ENCODE measurements at places on chromosomes 1 and 21.

DNA sequence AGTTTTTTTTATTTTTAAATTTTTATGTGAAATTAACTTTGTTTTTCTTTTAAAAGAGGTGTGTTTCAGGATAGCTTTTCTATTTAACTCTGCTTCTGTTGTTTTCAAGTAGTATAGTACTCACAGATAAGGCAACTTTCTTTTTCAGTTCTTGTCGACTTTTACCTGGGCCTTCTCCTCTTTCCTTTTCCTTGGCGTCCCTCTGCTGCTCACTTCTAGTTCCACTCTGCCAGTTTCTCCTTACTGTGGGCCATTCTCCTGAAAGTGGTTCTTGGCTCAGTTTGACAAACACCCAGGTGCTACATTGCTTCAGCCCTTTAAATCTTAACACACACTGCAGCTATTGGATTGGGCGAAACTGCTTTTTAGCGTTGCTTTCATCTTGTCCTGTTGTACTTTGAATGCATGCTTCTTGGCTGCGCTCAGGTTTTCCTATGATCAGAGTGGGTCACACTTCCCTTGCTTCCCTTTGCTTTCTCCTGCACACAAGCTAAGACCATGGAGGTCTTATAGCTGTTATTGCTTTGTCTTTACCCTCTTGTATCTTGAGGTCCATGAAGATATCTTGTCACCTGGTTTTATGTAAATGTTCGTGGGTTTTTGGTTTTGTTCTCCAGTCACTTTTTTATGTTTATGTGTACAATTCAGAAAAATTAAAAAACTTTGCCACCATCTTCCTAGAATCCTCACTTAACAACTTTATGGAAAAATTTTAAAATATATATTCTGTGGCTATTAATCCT is 21.6 kb downstream of the GABPA start:
- DNase-seq: no peak

- DNase-seq: peak; percentile 63
These were observed at the start of gene SUSD4 for GRCh38 chr1:223363856-223364684. Gene SUSD4, minus strand, starts transcription at chr1:223364176. Its CDS starts 751 bp downstream, at chr1:223363425.

DNA sequence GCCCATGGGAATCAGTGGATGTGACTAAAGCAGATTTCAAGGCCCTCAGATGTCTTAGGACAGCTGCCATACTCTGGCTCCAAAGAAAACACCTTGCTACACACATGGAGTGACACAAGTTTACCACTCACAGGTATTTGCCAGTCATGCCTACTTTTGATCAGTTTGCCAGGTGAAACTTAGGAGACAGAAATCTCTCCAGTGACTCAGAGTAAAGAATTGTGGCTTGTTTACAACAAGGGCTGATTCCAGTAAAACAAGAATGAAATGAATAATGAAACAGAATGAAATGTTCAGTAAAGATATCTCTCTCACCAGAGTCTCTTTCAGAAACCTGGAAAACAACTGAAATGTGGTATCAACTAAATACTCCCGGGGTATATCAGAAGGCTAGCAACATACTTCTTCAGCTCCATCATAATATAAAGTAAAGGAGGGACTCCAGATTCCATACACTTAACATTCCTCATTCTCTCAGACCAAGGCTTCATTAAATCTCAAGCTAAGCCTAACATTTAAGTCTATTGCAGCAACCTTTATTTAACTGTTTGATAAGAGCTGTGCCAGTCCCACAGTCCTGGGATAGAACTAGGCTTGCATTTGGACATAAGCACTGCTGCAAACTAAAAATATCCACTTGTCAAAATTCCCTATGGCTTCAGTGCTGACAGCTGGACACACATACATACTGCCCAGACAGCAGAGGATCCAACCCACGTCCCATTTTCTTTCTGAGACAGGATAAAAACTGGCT is 143.3 kb downstream of the SIPA1L2 start:
- no peak for DNase-seq

DNA sequence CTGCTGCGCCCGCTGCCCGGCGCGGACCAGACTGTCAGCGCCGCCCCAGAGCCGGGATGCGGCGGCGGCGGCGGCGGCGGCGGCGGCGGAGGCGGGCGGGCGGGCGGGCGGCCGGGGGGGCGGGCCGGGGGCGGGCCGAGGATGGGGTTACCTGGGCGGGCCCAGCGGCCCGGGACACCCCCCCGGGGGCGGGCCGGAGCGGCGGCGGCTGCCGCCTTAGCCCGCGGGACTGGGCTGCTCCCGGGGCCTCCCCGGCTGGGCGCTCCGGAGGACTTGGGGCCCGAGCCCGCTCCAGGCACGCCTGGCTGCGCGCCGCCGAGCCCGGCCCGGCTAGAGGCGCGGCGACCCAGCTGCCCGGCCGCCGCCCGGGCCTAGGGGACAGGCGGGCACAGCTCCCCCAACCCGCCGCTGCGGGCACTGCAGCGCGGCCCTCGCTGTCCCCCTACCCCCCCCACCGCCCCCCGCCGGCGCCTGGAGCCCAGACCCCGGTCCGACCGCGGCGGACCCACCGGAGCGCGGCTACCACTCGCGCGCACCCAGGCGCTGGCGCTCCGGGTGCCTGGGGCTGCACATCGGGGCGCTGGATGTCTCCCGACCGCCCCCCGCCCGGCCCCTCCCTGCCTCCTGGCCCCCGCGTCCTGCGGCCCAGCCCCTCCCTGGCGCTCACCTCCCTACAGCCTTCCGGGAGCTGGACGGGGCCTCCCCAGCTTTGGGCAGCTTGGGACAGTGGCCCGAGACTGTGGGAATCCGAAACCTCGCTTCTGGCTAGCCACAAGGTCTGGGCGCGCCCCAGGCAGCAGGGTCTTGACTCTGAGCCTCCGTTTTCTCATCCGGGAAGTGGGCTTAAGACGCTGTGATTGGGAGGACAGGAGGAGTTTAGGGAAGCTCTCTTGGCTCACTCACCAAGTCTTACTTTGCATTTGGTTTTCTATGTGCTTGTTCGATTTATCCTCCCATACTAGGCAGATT is at the start of gene WNT4:
TSS of gene WNT4 (minus strand) at position 33 of the 969 bp plus-strand sequence. CDS start 175 bp downstream, outside the sequence.
- peak; percentile 19 for DNase-seq

DNA sequence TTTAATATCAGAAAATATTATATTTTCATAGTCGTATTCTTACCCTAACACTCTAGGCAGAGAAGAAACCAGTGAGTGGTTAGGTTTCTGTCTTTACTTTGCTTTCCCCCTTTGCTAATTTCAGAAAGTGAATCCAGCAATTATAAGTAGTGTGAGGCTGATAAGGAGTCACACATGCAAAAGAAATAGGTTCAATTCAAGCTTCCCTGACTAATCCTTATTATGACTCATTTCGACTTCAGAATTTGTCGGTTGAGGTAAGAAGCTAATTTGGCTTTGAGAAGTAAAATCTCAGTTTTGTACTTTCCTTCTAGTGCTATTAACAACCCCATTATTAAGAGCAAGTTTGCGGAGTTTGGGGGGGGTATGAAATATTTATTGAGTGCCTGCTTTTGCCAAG is 22.4 kb downstream of the ESRRG start:
- DNase-seq: no peak

- no peak for DNase-seq
These were observed 124.5 kb downstream of the ZNF648 start for GRCh38 chr1:181936768-181937581.

DNA sequence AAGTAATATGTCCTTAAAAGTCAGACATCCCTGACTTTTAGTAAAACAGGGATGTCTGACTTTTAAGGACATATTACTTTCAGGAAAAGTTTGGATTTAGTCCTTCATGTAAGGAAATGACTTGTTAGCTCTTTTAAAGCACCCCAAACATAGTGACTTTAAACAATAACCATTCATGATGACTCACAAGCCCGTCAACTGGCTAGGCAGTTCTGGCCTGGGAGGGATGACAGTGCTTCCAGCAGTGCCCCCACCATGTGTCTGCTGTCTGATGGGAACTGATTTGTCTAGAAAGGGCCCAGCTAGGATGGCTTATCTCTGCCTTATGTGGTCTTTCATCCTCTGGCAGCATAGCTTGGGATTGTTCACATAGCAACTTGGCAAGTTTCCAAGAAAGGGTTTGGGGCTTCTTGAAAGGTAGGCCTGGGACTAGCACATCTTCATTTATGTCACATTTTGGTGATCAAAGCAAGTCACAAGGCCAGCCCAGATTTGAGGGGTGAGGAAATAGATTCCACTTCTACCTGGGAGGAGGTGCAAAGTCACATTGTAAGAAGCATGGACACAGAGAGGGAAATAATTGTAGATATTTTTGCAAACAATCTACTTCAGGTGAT is 143.5 kb downstream of the C1orf94 start:
- no peak for DNase-seq

GRCh38 chr1:184533049-184533448 is 146.2 kb downstream of the C1orf21 start:
- no peak for DNase-seq

GRCh38 chr1:202365092-202365815 is 16.8 kb downstream of the PPP1R12B start:
- no peak for DNase-seq

DNA sequence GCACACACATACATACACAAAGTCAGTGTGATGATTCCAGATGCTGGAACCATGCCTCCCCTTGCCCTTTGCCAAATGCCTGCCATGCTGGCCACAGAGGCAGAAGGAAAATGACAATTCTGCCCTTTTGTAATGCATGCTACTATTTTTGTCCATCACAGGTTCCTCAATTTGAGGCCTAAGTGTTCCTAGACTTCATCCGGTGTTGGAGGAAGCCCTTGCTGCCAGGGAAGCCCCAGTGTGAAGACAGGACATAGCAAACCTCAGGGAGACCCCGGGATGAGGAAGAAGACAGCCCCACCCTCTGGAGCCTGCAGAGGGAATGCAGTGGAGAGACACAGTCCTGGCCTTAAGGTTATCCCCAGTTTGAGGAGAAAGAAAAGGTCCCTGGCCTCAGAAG is 14.4 kb downstream of the PRR9 start:
- DNase-seq: no peak

GRCh38 chr21:30996728-30997127 is 41.5 kb downstream of the KRTAP19-8 start:
- no peak for DNase-seq

GRCh38 chr1:53430779-53431178 is 28.4 kb upstream of the DMRTB1 start:
- DNase-seq: no peak

GRCh38 chr1:195867638-195868037 is 740.6 kb downstream of the KCNT2 start:
- DNase-seq: no peak

DNA sequence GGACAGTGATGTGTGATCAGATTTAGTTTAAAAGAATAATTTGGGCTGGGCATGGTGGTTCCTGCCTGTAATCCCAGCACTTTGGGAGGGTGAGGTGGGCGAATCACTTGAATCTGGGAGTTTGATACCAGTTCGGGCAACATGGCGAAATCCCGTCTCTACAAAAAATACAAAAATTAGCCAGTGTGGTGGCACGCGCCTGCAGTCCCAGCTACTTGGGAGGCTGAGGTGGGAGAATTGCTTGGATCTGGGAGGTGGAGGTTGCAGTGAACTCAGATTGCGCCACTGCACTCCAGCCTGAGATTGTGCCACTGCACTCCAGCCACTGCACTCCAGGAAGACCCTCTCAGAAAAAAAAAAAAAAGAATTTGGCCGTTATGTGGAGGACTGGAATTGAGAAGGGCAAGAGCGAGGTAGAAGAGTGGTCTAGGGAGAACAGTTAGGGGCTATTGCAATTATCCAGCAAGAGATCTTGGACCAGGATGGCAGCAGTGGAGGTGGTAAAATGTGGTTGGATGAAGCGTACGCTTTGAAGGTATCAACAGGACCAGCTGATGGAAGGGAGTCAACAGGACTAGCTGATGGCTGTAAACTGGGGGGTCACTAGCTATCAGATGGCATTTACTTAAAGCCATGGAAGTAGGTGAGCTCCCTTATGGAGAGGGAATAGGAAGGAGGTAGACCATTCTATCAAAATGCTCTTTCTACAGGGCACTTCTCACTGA is 9.6 kb downstream of the BTBD19 start:
- DNase-seq: no peak

- peak; percentile 47 for DNase-seq
These were observed 431 bp downstream of the MAP1LC3C start for GRCh38 chr1:241998412-241998921.

GRCh38 chr1:232519186-232519585 is 110.7 kb downstream of the SIPA1L2 start:
- no peak for DNase-seq

DNA sequence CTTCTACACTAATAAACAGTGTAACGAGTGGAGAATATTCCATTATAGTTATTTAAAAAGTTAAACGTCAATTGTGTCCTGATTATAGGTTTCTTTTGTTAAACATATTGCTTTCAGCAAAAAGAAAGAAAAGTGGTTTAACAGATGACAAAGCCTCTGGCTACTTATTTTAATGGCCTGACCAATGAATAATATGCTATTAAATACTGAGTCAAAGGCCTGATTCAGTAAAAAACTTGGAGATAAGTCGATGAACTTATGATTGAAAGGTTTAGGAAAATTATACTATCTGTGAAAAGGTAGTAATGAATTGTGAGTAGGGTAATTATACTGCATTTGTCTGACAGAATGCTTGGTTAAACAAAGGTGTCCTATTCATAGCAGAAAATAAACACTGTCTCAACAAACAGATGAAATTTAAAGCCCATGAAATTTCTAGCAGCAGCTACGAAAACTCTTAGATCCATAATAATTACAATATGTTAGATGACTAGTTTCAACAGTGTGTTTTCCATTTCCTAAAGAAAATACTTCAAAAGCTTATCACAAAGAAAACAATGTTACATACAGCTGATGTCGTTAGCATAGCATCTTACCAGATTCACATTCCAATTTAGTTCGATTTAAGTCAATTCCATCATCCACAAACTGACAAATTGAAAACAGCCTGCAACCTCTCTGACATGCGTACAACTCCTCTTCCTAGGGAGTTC is 6.2 kb downstream of the TMEM59 start:
- DNase-seq: no peak

- DNase-seq: no peak
These were observed 33.2 kb upstream of the PDE4B start for GRCh38 chr1:65759516-65759915.

DNA sequence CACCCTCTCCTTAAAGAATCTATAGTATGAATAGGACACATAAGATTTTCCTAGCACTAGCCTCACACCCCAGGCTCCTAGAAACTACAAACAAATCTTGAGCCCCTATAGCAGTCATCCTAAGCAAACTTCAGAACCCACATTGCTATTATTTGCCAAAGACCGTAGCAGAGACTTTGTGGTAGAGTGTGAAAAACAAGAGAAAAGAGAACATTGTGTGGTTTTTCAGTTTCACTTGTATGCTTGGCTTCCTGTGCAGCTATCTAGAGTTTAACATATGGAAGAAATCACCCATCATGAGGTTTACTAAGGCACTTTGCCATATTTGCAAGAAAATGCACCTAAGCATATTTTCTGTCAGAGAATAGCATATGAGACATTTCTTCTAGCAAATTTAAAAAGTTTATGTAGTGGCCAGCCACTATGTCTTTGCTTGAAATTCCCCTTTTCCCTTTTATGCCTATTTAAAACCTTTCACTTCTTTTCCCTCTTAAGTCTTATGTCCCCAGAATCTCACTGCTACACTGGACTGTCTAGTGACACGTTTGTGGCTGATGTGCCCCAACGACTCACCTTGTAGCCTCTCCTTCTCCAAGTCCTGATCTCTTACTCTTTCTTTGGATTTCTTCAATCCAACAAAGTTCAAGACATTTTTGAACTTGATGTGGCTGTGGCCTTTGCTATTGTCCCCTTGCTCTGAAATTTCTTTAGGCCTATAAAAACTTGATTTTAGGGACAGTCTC is 25.6 kb downstream of the CCDC190 start:
- DNase-seq: no peak

Data from stimulated activated CD4-positive, alpha-beta T cell treated with anti-CD3 and anti-CD28 coated beads, Interleukin-12 subunit alpha, Interleukin-12 subunit beta, amount 100 ng/mL, for 4 hours (primary cell).